ENCODE measurements at places on chromosomes 6 and 20. TPM values are rescaled to one million over a fixed set of nuclear protein-coding genes. Genes with fewer than 3 reads are reported as not detected.

DNA sequence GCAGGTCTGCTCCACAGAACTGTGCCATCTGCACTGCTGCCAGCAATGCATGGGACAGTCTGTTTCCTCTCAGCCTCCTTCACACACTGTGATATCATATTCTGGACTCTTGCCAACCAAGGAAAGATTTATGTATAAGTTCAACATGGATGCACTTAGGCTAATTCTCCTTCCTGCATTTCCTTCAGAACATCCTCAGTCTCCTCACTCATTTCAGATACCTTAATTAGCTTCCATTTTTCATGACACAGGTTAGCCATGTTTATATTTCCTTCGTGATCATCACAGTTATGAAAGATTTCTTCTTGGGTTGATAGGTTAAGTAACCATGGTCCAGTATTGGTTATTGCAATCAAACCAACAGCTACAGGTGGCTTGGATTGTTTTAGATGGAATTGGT is 46.4 kb upstream of the DDR1 start:
- DNase-seq: no peak

DNA sequence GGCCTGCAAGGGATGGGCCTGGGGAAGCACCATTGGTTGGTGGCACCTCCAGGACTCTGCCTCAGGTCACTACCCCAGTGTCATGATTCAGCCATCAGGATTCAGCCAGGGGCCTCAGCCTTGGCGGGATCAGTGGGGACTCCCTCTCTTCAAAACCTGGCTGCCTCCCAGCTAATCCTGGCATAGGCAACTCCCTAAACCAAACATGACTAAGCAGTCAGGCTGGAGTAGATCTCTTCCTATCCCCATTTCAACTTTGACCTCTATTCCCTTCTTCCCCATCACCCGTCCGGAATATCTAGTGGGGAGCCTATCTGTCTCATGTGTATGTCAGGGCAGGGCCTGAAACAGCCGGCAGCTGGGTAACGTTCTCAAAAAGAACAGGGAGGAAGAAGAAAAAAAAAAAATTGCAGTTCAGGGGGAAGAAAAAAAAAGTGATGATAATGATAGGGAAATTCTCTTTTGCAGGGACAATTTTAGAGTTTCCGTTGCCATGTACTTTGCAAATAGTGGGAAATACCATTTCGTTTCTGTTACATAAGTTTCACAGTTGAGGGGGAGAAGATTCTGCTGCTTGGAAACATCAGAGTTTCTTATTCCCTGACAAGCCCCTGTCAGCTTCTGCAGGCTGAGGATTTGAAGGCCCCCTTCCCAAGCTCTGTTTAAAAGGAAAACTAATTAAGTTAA is 4.1 kb upstream of the PREX1 start:
- peak; percentile 79 for DNase-seq

DNA sequence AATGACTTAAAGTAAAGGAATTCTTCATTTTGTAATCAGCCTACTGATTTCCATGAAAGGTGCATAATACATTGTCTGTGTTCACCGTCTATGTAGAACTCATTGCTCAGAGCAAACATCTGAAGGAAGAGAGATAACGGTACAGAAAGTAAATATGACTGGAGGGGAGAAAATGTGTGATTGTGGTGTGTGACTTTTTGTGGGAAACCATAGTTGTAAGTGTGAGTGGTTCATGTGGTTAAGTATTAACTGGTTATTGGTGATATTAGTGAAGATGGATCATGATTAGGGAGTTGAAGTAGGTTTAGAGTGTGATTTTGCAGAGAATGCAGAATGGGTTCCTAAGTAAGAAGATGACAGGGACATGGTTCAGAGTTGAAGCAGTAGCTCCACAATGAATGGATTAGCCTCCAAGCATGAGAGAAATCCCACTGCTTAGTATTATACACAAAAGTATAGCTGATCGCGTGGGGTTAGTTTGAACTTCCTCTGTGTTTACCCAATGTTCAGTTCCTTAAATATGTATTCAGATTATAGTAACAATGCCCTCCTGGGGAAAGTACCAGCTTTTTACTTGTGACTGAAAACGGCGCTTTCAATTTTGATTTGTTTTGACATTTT is 368.9 kb downstream of the UTRN start:
- no peak for DNase-seq

DNA sequence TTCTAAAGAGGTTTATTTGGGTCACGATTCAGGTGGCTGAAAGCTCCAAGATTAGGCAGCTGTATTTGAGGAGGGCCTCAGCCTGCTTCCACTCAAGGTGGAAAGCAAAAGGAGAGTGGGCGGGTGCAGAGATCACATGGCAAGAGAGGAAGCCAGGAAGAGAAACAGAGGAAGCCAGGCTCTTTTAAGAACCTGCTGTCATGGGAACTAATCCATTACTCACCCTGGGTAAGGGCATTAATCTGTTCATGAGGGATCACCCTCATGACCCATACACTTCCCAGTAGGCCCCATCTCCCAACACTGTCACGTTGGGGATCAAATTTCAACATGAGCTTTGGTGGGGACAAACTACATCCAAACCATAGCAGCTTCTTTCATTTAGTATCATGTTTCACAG is 53.9 kb downstream of the DHX35 start:
- no peak for DNase-seq

TMEM74B gene
- 6.4 TPM for total RNA-seq

All from left cardiac atrium (tissue), 4 donors.